SK-N-SH (cell line): ENCODE measurements at places on chromosomes 2 and 18.

- no peaks in the 10 kb centered on the region for H3K36me3 ChIP-seq
- no peaks in the 10 kb centered on the region for H3K27me3 ChIP-seq
- H3K4me1 ChIP-seq: peaks cover 38% of the 10 kb centered on the region
- DNase-seq: no peak
- H3K4me3 ChIP-seq: no peak overlapping the region
These were observed 5.9 kb downstream of the WIPF1 start for GRCh38 chr2:174591740-174592139.

- H3K36me3 ChIP-seq: no peaks in the 10 kb centered on the region
- H3K4me3 ChIP-seq: no peak overlapping the region
- peaks cover 41% of the 10 kb centered on the region for H3K4me1 ChIP-seq
- H3K27me3 ChIP-seq: no peaks in the 10 kb centered on the region
- peak overlapping the region; percentile 45 for H3K27ac ChIP-seq
- no peak for DNase-seq
These were observed 134.3 kb downstream of the TDRD15 start for GRCh38 chr2:21258082-21258481.

- H3K36me3 ChIP-seq: peaks cover 40% of the 10 kb centered on the region
- DNase-seq: no peak
- peaks cover 15% of the 10 kb centered on the region for H3K4me1 ChIP-seq
- no peaks in the 10 kb centered on the region for H3K27me3 ChIP-seq
- H3K4me3 ChIP-seq: peak overlapping the region; percentile 84
- H3K27ac ChIP-seq: peak overlapping the region; percentile 90
These were observed 668 bp upstream of the ANKRD12 start for GRCh38 chr18:9135912-9136314.

DNA sequence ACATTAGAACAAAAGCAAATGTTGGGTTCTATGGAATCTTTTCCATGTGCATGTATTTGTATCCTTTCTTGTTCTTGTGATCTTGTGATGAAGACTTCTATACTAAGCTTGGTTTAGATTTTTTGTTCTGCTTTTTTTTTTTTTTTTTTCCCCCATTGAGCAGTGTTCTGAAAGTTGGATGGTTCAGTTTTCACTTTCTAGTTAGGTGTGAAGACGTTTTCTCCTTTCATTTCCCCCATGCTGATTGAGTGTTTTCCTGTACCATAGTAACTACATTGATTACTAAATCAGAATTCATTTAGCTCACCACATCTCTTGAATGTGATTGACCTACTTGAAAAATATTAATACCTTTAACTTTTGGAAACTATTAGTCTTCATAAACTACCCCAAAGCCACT is 34.1 kb downstream of the NOP58 start:
- H3K27me3 ChIP-seq: no peaks in the 10 kb centered on the region
- no peak for DNase-seq
- no peak overlapping the region for H3K27ac ChIP-seq
- H3K4me3 ChIP-seq: no peak overlapping the region
- H3K36me3 ChIP-seq: peaks cover 82% of the 10 kb centered on the region

DNA sequence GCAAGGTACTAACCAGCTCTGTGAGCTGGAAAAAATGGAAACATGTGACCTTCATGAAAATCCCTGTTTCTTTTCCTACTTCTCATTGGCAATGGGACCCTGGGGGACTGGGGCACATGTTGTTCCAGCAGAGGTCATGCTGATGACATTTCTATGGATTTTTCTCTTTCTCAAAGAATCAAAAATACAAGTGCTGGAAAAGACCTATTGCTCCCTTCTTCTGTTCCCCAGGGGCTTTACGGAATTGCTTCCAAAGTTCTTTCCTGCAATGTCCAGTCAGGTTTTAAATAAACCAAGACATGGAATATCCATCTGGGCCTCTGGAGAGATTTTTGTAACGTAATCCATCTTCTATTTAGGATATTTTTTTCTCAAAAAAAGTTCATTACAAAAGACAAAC is 1006.1 kb upstream of the CELF4 start:
- H3K4me1 ChIP-seq: no peaks in the 10 kb centered on the region
- no peak overlapping the region for H3K4me3 ChIP-seq
- no peaks in the 10 kb centered on the region for H3K27me3 ChIP-seq
- no peaks in the 10 kb centered on the region for H3K36me3 ChIP-seq
- no peak overlapping the region for H3K27ac ChIP-seq
- no peak for DNase-seq

DNA sequence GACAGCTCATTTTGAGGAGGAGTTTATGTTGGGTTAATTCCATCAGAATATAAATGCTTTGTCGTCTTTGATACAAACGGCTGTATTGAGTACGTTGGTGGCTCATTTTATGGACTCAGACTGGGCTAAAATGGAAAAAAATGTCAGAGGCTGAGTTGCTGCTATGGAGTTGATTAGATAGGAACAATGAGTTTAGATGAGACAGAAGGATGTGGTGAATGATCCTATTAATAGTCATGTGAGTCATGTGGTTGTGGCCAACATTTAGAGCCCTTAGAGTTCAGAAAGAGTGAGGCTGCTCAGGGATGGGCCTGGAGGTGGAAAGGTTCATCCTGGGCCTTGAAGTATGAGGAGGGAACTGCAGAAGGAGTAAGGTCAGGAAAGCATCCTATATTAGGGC is 434.2 kb downstream of the MEIS1 start:
- peak overlapping the region; percentile 70 for H3K27ac ChIP-seq
- no peaks in the 10 kb centered on the region for H3K36me3 ChIP-seq
- no peaks in the 10 kb centered on the region for H3K27me3 ChIP-seq
- peaks cover 10% of the 10 kb centered on the region for H3K4me1 ChIP-seq

GRCh38 chr2:112640800-112641675 is 4.7 kb upstream of the SLC20A1 start:
- H3K27me3 ChIP-seq: no peaks in the 10 kb centered on the region
- peak overlapping the region; percentile 93 for H3K27ac ChIP-seq
- DNase-seq: no peak

DNA sequence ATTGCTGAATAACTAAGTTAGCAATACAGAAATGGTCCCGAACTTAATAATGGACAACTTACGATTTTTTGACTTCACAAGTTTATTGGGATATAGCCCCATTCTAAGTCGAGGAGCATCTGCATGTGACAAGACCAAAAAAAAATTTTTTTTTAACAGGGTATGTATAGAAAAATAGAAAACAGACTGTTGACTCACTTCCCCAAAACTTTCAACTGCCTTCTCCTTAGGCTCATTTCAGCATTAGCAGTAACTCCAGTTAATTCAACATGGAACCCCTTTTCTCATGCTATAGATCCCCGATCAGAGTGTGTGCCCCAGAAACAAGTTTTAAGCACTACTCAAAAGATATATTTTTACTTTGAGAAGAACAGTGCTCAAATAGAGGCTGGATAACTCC is 5.4 kb downstream of the CD302 start:
- no peak overlapping the region for H3K4me3 ChIP-seq
- H3K36me3 ChIP-seq: no peaks in the 10 kb centered on the region
- H3K4me1 ChIP-seq: no peaks in the 10 kb centered on the region
- no peaks in the 10 kb centered on the region for H3K27me3 ChIP-seq

- H3K36me3 ChIP-seq: no peaks in the 10 kb centered on the region
- no peak overlapping the region for H3K4me3 ChIP-seq
- H3K27me3 ChIP-seq: no peaks in the 10 kb centered on the region
- no peak overlapping the region for H3K27ac ChIP-seq
- H3K4me1 ChIP-seq: peaks cover 18% of the 10 kb centered on the region; the same call in 1 of the 2 replicates
These were observed 33.0 kb upstream of the DLX1 start for GRCh38 chr2:172052000-172052983.

DNA sequence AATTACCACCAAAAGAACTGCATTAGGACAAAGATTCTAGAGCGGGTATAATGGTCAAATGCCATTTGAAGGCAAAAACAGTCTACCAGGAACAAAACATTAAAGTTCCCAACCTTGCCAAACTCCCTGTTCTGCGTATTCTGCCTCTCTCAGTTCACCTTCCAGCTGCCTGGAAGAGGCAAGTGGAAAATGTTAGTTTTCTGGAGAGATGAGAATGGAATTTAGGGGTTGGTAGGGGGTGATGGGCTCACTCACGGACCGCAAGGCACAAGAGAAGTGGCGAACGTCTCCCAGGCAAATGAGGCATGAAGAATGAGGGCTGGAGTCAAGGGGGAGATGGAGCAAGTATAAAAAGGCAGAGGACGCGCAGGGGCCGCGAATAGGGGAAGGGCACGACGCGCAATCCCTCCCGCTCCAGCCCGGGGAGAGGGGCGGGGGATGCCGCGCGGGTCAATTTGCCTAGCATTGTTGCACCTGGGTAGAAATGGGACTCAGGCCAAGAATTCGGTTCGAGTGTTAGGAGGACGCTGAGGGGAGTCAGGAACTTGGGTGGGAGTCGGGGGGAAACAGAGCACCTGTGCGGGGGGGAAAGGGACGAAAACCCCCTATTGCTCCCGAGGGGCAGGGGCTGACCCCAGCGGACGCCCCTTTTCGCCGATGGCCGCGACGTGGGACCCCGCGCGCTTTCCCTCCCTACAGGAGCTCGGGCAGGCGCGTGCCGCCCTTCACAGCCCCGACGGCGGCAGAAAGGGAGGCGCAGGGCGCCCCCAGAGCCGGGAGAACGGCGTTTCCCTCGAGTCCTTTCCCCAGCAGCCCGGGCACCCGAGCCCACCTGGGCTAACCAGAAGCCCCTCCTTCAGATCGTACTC is 573 bp downstream of the PAIP2B start:
- H3K4me3 ChIP-seq: peak overlapping the region; percentile 90
- DNase-seq: peak; percentile 47
- no peaks in the 10 kb centered on the region for H3K27me3 ChIP-seq
- H3K36me3 ChIP-seq: no peaks in the 10 kb centered on the region

DNA sequence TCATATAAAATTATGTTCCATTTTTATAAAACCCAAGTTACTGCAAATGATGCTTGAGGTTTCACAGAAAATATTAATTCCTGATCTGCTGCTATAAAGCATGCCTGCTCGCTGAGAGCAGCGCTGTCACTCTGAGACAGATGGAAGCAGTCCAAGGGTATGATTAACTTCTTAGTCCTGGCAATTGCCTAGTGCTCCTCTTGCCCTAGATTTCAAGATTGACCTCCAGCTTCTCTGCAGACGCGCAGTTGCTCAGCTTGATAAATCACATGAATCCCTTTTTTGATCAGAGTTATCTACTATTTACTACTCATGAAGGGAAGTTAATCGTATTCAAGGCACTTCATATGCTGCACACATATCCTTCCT is 154.6 kb upstream of the REV1 start:
- H3K4me3 ChIP-seq: no peak overlapping the region
- peaks cover 47% of the 10 kb centered on the region for H3K4me1 ChIP-seq
- H3K36me3 ChIP-seq: no peaks in the 10 kb centered on the region
- peak overlapping the region; percentile 96 for H3K27ac ChIP-seq

GRCh38 chr18:2171840-2172625 is 399.3 kb downstream of the METTL4 start:
- peak overlapping the region; percentile 44; the same call in 1 of the 2 replicates for H3K27ac ChIP-seq
- H3K4me3 ChIP-seq: no peak overlapping the region
- no peaks in the 10 kb centered on the region for H3K27me3 ChIP-seq
- H3K36me3 ChIP-seq: no peaks in the 10 kb centered on the region
- no peaks in the 10 kb centered on the region for H3K4me1 ChIP-seq

DNA sequence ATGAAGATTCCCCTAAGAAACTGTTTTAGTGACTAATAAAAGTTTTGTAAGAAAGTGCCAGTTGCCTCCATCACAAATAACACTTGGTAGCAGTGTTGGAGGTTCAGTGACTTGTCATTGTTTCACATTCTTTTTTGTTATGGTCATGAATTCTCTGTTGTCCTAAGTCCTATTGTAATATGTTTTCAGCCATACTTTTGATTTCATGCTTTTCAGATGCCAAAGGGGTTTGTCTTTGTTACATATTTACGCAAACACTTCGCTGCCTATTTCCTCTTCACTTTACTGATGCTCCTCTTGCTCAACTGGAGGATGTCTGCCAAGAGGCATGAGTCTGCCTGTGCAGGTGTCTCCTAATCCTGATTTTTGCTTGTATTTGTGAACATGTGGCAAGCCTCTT is 66.6 kb downstream of the PHLPP1 start:
- no peaks in the 10 kb centered on the region for H3K36me3 ChIP-seq
- peak overlapping the region; percentile 79 for H3K27ac ChIP-seq
- peaks cover 32% of the 10 kb centered on the region for H3K4me1 ChIP-seq
- H3K27me3 ChIP-seq: no peaks in the 10 kb centered on the region
- no peak overlapping the region for H3K4me3 ChIP-seq

- H3K4me3 ChIP-seq: no peak overlapping the region
- DNase-seq: no peak
- peak overlapping the region; percentile 38 for H3K27ac ChIP-seq
- no peaks in the 10 kb centered on the region for H3K36me3 ChIP-seq
These were observed 1.1 kb upstream of the SULT6B1 start for GRCh38 chr2:37189452-37190153.

DNA sequence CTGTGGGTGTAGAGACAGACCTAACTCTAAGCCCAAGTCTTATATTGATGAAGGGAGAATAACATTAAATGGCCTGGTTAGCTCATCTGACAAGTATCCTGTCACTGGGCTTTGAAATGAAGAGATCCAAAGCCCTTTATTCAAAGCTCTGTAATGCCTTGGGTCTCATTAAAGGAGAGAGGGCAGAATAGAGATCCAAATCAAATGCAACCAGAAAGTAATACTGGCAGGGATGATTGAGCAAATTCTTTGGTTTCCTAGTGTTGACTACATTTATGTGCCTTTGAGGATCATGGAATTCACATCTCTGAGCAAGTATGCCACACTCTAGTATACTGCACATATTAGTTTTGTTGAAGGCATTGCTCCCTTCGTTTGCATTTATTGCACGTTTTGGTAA is 147.9 kb upstream of the CAVIN2 start:
- no peak overlapping the region for H3K27ac ChIP-seq
- H3K4me1 ChIP-seq: no peaks in the 10 kb centered on the region
- no peak overlapping the region for H3K4me3 ChIP-seq
- H3K27me3 ChIP-seq: no peaks in the 10 kb centered on the region
- no peak for DNase-seq

GRCh38 chr2:190050001-190050400 is 12.5 kb downstream of the MSTN start:
- H3K4me1 ChIP-seq: no peaks in the 10 kb centered on the region
- H3K36me3 ChIP-seq: no peaks in the 10 kb centered on the region
- no peaks in the 10 kb centered on the region for H3K27me3 ChIP-seq
- no peak for DNase-seq

GRCh38 chr18:10707294-10707693 is 181.5 kb downstream of the NAPG start:
- no peaks in the 10 kb centered on the region for H3K36me3 ChIP-seq
- peaks cover 42% of the 10 kb centered on the region for H3K27me3 ChIP-seq
- DNase-seq: no peak

GRCh38 chr2:55033076-55033742 is 17.0 kb downstream of the RTN4 start:
- H3K27ac ChIP-seq: no peak overlapping the region
- DNase-seq: no peak
- no peak overlapping the region for H3K4me3 ChIP-seq
- H3K27me3 ChIP-seq: no peaks in the 10 kb centered on the region
- H3K36me3 ChIP-seq: peaks cover 16% of the 10 kb centered on the region
